ENCODE measurements at places on chromosomes 13 and 19.
A peak's percentile ranks its signal among the peaks of the same experiment; 100 is the strongest.

- DNase-seq, result no peak
These were observed 876.5 kb downstream of the PCDH9 start for GRCh38 chr13:66353664-66354063.

DNA sequence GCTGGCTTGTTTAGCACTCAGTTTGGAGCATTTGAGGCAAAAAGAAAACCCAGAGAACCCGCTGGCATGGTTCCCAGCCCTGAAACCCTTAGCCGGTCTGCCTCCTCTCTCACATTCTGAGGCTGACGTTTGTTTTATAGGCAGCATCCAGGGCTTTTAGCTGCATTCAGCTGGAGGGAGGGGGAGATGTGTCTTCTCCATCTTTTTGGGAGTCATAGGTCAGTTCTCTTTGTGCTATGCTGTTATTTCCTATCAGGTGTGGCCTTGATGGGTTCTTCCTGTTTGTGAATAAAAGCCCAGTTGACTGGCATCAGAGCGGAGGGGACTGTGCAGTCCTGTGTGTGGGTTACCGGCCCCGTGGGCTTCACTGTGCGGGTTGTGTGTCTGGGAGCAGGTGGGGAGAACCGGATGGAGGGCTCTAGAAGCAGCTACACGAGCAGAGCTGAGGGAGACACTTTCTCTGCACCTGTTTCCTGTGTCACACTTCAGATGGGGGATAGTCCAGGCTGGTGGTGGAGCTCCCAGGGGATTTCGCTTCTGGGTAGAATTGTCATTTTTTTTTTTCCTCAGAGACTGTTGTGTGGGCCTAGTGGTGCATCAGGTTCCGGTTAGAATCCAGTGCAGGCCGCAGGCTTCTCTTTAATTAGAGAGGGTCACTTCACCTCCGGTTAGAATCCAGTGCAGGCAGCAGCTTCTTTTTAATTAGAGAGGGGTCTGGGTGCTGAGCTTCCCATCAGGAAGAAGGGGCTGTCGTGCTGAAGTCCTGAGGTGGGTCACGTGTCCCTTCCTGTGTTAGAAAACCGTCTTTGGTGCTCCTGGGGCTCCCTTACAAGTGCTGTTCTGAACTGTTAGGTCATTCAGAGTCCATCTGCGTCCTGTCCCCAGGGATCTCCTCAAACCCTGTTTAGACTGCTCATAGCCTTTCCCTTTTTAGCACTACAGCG, 69.6 kb downstream of the ARHGEF7 start:
- DNase-seq, result no peak

GRCh38 chr19:34713262-34713637, 20.8 kb upstream of the ZNF181 start:
- DNase-seq, result no peak

GRCh38 chr19:19416280-19416679, 10.8 kb downstream of the GATAD2A start:
- no peak for DNase-seq

DNA sequence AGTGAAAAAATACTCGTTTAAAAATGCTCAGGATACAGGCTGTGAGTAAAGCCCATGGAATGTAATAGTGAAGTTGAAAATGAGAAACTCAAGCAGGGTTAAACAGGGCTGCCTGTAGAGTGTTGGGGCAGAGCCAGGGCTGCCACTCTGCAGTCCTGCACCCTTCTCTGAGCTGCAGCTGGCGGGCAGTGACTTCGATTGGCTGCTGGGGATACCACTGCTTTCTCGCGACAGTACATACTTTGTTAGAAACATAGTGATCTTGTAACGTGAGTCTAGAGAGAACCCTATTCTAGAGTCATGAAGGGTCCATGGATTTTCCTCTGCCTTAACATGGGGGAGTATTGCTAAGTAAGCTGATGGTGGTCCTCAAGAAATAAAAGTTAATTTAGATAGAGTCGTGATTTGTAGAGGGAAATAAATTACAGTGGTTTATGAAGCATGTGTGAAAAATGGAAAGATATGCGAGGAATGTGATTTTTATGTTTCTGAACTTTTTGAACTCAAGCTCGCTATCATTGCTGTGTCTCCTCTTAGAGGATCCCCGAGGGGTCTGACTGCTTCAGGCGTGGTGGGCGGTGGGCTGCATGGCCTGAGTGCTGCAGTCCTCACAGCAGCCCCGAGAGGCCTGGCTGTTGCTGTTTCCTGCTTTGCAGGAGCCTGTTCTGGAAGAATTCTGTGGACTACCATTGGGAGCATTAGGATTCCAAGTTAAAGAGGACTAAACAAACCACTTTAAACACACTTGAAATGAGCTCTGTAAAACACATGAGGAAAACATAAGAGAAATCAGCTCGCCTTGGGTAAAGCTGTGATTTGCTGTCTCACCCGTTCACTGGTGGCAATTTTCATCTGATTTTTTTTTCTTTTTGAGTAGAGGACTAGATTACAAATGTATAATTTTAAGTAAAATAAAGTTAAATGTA, 95.7 kb downstream of the ARHGEF7 start:
- DNase-seq, result no peak

DNA sequence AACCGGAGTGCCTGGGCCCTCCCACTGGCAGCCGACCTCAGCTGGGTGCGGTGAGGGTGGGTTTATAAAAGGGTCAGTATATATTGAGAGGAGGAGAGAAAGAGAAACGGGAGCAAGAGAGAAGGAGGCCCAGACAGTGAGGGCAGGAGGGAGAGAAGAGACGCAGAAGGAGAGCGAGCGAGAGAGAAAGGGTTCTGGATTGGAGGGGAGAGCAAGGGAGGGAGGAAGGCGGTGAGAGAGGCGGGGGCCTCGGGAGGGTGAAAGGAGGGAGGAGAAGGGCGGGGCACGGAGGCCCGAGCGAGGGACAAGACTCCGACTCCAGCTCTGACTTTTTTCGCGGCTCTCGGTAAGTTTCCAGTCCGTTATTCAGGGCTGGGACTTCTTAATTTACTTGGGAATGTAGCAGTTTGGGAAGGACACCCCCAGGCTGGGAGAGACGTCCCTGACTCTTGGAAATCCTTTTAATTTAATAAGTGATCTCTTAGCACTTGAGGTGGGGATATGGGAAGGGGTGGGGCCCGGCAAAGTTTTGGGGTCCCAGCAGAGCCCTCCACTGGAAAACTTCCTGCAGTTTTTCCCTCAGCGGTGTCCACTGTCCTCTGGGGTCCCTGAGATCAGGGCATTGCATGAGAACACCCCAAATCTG, at the start of gene EMP3:
EMP3 (plus strand) TSS at position 288 of the 646 bp plus-strand sequence. CDS start 1,293 bp downstream, outside the sequence.
- DNase-seq, result peak; percentile 75

DNA sequence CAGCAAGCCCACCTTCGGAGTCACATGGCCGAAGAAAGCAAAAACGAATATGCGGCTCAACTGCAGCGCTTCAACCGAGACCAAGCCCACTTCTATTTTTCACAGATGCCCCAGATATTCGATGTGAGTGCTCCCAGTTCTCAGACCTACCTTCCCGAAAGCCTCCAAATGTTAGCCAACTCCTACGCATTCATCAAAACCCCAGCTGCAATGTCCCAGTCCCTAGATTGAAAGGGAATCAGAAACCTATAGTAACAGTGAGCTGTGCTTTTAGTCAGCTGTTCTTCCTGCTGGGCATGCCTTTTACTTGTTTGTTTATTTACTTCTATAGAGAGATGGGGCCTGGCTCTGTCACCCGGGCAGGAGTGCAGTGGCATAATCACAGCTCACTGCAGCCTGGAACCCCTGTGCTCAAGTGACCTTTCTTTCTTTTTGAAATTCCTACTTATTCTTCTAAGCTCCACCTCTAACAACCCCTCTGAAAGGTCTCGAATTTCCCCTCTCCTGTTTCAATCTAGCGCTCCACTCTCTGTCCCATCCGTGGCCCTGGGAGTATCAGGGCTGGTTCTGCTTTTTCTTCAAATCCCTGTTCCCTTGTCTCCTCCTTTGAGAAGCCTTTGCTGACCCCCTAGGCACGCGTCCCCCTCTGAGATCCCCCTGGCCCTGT, 4.4 kb downstream of the TRIP10 start:
- DNase-seq, result no peak

GRCh38 chr13:39816936-39817335, 161.5 kb downstream of the COG6 start:
- DNase-seq, result no peak

DNA sequence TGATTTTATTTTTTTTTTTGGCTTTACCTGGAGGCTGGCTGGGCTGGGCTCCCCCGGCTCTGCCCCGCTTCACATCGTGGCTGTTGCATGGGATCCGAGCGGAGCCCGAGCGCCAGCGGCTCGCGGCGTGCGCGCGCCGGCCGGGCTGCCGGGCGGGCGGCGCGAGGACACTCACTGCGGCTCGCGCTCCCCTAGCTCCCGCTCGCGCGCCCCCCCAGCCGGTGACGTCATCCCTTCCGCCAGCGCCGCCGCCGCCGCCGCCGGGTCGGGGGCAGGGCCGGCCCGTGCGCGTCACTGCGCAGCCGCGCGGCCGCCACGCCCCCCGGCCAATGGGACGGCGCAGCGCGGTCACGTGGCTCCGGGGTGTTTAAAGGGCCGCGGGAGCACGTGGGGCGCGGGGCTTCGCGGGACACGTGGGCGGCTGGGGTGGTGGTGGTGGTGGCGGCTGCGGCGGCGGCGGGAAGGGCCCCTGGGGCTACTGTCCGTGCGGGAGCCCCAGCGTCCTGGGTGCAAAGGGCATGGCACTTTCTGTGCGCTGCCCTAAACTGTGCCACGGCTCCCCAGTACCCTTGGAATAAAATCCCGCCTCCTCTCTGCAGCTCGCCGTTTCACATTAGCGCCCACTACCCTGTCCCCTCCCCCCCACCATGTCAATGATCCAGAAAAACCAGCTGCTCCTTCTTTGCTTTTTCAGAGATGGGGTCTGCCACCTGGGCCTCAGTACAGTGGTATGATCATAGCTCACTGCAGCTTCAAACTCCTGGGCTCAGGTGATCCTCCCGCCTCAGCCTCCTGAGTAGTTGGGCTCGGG, at the start of gene PTPRS:
PTPRS (minus strand) TSS at position 176 of the 811 bp plus-strand sequence. CDS start 54,672 bp downstream, outside the sequence.
- DNase-seq, result peak; percentile 54

DNA sequence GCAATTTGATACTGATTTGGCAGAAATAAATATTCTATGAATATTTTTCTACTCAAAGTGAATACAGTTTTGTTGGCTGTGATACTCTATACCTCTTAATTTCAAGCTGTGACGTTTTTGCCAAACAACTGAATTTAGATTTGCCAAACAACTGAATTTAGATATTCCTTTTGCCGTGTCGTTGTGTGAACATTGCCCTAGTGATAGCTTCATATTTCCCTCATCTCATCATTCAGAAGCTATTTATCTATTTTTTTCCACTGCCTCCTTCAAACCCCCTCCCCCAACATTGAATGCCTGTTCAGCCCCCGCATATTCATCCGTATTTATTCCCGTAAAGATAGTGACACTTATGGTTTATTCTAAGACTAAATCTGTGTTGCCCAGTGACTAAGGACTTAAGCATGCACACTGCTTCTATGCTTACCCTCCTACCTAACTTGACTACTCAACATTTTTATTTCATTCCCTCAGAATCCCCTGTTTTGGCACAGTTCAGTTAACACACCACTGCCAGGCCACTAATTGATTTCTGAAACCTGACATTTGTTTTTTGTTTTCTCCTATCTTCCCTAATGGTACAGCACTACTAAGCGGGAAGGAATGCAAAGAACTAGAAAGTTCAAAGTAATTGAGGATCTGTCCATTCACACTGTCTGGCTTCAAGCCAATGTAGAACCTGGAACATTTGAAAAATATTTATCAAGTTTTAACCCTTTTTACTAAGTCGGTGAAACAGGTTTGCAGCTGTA, 2.8 kb upstream of the KLF5 start:
- DNase-seq, result no peak

DNA sequence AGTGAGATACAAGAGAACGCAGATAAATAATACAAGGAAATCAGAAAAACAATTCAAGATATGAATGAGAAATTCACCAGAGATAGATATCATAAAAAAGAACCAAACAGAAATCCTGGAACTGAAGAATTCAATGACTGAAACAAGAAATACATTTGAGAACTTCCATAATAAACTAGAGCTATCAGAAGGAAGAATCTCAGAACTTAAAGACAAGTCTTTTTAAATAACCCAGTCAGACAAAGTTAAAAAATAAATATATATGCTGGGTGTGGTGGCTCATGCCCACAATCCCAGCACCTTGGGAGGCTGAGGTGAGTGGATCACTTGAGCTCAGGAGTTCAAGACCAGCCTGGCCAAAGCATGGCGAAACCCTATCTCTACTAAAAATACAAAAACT, 28.7 kb upstream of the N4BP2L1 start:
- DNase-seq, result no peak

DNA sequence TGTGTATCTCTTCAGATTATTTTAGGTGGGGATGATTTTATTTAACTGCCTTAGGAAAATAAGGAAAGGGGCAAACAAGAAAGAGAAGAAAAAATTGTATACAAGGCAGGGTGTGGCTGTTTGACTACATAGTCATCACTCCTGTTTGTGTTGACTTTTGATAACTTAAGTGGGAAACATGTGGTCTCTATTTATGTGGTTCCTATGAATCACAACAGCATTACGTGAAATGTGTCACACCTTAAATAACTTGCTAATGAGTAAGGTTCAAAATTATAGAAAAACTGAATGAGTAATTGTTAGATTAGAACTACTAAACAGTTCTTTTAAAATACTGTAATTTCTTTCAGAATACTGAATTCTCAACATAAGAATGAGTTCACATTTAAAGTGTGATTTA, 69.3 kb downstream of the LMO7 start:
- no peak for DNase-seq

DNA sequence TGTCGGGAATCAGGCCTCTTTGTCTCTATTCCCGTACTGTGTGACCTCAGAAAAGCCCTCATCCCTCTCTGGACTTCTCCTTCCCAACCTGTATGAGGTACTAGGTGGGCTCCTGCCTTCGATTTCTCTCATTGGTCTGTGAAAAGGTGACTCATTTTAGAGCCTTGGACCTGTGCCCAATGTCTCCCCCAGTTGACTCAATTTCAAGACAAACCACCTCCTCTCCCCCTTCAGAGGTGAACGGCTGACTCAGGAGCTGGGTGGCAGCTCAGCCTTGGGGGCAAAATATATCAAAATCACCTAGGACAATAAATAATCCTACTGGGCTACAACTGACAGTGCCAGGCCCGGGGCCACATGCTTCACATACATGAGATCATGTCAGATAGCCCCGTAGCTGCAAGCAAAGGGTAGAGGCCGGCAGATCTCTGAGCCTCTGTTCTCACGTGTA, 630 bp downstream of the COQ8B start:
- DNase-seq, result peak; percentile 50

GRCh38 chr19:42528354-42529247, at the start of gene CEACAM1:
Gene CEACAM1, minus strand, starts transcription at chr19:42528481. Its CDS starts 107 bp downstream, at chr19:42528374.
- DNase-seq, result peak; percentile 18

- DNase-seq, result peak; percentile 47
These were observed at the start of gene SLC25A23 for GRCh38 chr19:6459262-6460098. Gene SLC25A23, minus strand, starts transcription at chr19:6459792. Its CDS starts 164 bp downstream, at chr19:6459628.

- no peak for DNase-seq
These were observed 10.3 kb downstream of the APBA3 start for GRCh38 chr19:3751236-3751635.

Data from stimulated activated CD4-positive, alpha-beta T cell treated with anti-CD3 and anti-CD28 coated beads, Interleukin-1b, Interleukin-23, amount 100 ng/mL, for 4 hours (primary cell).